Stimulated activated CD4-positive, alpha-beta T cell treated with anti-CD3 and anti-CD28 coated beads, Interleukin-1b, Interleukin-23, amount 100 ng/mL, for 1 hour (primary cell): ENCODE measurements at places on chromosomes 11 and 22.

DNA sequence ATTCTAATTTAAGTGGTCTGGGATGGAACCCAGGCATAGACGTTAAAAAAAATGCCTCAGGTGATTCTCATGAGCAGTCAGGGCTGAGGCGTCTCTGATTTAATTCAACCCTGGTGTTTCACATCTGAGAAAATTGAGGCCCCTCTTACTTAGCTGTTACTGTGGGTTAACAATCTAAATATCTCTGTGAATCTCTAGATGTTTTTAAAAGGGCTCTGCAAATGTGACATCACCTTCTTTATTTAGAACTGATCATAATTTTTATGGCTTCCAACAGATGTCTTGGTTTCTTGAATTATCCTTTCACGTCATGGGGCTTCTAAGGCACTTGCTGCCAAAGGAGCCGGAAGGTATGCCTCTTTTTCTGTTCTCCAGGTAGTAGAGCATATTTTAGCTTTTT, 76.1 kb upstream of the LIN7C start:
- DNase-seq: no peak

- no peak for DNase-seq
Measured at GRCh38 chr11:114094516-114094915, 35.0 kb downstream of the ZBTB16 start.

- no peak for DNase-seq
Measured at GRCh38 chr22:33539902-33540751, 380.1 kb downstream of the LARGE1 start.

GRCh38 chr11:1771700-1772099, 8.0 kb upstream of the CTSD start:
- no peak for DNase-seq

DNA sequence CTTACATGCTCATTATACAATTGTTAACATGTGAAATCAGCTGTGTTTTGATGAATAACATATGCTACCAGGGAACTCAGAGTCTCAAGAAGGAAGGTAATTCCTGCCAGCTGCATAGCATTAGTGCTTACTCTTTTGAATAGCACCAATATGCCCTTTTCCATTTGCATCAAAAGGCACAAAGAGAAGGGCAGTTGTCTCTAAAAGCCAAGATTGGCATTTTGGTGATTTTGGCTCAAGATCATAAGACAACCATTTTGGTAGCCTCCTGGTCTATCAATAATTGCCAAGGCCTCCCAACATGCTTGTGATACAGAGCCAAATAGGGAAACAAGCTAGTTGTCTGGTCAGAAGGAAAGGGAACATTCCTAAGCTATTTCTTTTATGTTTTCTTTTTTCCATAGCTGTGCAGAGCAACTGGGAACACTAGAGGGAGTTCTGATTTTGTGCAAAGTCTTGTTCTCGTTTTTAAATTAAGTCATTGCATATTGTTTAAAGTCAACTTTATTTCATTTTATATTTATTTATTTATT, 416.7 kb upstream of the CHORDC1 start:
- DNase-seq: no peak

- DNase-seq: no peak
Measured at GRCh38 chr22:25997886-25998775, 171.1 kb upstream of the SEZ6L start.

DNA sequence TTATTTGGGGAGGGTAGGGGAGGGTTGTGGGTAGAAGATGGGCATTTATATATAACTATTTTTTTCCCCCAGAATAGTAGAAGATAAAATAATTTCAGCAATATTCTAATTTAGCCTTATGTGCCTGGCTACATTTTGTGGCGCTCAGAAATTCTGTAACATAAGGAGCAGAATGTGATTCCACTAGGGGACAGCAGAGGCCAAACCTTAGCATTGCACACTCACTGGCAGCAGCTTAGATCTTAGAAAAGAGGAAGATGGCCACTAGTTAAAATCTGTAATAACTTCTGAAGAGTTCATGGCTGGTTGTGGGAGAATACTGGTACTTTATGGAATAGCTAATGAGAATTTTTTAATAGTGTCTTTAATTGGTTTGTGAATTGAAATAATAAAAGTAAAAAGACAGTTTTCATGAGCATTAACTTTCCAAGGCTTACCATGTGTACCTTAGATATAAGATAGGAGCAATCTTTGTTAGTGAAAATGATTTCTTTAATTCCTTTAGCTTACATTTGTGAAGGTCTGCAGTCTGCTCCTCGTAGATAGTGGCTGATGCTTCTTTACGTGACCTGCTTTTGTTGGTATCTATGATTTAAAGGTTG, 33.1 kb downstream of the DDX10 start:
- DNase-seq: no peak

DNA sequence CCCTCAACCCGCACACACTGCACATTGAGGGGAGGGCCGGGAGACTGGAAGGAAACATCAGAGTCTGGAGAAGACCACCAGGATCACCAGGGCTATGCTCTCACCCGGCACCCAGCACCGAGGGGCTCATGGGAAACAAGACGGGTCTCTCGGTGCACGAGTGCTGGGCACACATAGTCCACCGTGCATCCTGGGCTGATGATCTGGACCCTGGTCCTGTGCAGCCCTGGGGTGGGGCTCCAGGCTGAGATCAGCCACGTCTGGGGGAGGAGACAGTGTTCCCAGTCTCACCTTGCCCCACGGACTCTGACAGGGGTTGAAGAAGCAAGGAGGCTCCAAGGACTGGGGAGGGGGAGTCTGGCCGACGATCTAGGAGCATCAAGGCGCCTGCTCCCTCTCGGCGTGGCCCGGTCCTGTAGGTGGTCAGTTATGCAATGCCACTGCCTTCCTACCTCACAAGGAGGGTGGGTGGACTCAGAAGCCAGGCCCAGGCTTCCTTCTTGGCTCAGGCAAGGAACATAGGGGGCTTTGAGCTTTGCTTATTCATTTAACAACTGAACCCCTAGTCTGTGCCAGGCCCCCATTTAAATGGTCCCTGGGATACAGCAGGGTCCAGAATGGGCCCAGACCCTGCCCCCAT, 11.4 kb upstream of the CD81 start:
- no peak for DNase-seq

DNA sequence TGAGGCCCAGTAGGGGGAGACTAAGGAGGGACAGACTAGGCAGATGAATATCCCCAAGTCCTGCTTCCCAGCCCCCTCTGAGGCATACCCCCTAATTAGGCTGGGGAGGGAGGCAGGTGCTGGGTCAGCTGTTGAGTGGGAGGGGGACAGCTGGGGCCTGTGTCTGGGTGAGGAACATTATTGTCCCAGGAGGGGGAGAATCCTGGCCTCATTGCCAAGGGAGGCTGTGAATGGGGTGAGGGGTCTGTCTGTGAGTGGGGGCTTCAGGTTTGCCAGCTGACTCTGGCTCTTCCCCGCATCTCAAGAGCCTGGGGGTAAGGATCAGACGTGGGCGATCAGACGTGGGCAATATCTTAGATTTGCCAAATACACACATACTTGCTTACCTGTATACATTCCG, 2.1 kb downstream of the INPPL1 start:
- no peak for DNase-seq

- no peak for DNase-seq
Measured at GRCh38 chr22:47457021-47457420, 694.6 kb downstream of the TBC1D22A start.

- DNase-seq: no peak
Measured at GRCh38 chr11:12629601-12630313, 44.5 kb upstream of the TEAD1 start.

DNA sequence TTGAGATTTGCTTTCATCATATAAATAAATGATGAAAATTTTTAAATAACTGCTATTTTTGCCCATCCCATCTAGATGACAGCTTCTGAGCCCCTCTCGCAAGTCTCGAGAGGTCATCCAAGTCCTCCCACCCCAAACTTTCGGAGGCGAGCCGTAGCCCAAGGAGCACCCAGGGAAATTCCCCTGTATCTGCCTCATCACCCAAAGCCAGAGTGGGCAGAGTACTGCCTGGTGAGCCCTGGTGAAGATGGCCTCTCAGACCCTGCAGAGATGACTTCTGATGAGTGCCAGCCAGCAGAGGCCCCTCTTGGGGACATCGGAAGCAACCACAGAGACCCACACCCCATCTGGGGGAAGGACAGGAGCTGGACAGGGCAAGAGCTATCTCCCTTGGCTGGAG, 83.9 kb upstream of the PARVA start:
- no peak for DNase-seq

- DNase-seq: no peak
Measured at GRCh38 chr11:38226684-38227083, 1628.6 kb upstream of the RAG2 start.

DNA sequence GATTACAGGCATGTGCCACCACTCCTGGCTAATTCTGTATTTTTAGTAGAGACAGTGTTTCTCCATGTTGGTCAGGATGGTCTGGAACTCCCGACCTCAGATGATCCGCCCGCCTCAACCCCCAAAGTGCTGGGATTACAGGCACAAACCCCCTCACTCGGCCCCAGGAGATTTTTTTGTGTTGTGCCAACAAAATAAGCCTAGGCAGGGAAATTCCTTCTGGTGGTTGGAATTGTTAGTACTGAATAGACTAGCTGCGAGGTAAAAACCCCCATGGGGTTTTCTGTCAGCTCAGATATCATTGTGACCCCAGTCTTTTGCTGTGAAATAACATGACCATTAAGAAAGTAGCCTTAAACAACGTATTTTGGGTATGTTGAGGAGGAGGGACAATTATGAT, 144.9 kb downstream of the BCR start:
- DNase-seq: no peak

- no peak for DNase-seq
Measured at GRCh38 chr11:75563978-75564552, 2.0 kb downstream of the SERPINH1 start.

- no peak for DNase-seq
Measured at GRCh38 chr22:45240104-45240809, 437 bp downstream of the KIAA0930 start.

GRCh38 chr11:14902650-14903350, 10.8 kb upstream of the CYP2R1 start:
- DNase-seq: no peak

DNA sequence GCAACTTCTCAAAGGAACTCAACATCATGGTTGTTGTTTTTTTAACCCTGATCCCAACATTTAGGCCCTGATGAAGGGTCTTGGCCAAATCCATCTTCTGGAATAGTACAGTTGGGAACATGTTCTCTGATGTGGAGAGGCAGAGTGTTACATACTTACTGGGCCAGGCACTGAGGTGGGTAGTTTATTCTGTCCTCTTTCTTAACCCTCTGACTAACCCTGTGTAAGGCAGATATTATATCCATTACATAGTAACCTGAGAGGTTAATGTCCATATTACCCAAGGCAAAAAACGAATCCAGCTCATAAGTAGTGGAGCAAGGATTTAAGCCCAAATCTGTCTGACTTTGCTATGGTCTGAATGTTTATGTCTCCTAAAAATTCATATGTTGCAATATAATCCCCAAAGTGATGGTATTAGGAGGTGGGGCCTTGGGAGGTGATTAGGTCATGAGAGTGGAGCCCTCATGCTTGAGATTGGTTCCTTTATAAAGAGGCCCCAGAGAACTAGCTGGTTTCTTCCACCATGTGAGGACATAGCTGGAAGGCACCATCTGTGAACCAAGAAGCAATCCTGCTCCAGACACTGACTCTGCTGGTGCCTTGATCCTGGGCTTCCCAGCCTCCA, 16.3 kb downstream of the PPFIBP2 start:
- DNase-seq: no peak

- no peak for DNase-seq
Measured at GRCh38 chr22:17470880-17471500, 92.3 kb upstream of the SLC25A18 start.

DNA sequence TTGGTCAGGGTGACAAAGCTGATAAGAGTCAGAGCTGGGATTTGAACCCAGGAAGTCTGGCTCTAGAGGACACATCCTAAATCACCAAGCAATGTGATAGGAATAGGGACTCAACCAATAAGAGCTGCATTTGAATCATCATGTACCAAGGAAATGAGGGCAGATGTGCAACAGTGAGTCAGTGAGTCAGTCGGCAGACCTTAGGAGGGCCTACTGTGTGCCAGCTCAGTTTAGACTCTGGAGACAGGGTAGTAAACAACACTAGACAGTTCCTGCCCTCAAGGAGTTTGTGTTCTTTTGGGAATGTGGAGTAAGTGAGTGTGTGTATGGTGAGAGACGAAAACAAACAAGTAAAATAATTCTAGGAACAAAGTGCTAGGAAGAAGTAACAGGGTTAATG, 11.2 kb downstream of the IL10RA start:
- no peak for DNase-seq

DNA sequence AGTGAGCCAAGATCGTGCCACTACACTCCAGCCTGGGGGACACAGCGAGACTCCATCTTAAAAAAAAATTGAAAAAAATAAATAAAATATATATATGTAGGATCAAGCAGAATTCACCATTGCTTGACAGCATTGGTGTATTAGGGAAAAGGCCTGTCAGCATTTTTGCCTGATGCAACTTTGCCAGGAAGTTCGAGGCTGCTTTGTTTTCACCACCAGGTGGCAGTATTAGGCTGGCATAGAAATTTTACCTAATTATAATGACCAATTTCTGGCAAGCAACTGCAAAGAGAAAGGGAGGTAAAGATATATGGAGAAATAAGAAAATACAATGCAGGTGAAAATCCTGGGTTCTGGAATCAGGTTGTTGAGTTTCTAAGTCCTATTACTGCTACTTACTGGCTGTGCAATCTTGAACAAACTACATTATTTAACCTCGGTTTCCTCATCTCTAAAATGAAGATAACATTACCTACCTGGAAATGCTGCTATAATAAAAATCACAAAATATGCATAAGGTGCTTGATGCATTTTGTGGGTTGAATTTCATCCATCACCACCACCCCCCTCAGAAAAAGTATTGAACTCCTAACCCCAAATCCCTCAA, 24.7 kb downstream of the LAYN start:
- no peak for DNase-seq

DNA sequence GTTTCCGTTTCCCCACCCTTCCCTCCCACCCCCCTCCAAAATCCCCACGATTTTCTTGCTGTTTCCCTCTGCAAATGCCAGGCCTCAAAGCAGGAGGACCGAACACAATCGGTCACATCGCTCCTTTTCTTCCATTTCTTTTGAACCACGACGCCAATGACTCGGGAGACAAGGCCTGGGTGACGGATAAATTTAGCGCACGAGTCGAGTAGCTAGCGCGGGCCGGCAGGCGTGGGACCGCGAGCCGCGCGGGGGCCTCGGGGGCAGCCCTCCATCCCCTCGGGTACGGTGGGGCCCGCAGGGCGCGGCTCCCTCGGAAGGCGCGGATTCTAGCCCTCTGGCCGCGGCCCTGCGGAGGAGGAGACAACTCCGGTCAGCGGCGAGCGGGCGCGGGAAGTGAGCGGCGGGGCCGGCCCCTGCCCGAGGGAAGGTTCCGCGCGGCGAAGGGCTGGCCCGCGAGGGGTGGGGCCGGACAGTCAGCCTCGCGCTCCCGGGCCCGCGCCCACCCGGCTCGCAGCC, 414 bp downstream of the JOSD1 start:
- no peak for DNase-seq

GRCh38 chr11:8268530-8269400, 5.1 kb upstream of the LMO1 start:
- DNase-seq: no peak

- DNase-seq: no peak
Measured at GRCh38 chr11:2381494-2382128, 4.5 kb downstream of the CD81 start.

- no peak for DNase-seq
Measured at GRCh38 chr22:24088816-24089215, 77.7 kb downstream of the CABIN1 start.
